ENCODE measurements at places on chromosomes 12 and 14.

DNA sequence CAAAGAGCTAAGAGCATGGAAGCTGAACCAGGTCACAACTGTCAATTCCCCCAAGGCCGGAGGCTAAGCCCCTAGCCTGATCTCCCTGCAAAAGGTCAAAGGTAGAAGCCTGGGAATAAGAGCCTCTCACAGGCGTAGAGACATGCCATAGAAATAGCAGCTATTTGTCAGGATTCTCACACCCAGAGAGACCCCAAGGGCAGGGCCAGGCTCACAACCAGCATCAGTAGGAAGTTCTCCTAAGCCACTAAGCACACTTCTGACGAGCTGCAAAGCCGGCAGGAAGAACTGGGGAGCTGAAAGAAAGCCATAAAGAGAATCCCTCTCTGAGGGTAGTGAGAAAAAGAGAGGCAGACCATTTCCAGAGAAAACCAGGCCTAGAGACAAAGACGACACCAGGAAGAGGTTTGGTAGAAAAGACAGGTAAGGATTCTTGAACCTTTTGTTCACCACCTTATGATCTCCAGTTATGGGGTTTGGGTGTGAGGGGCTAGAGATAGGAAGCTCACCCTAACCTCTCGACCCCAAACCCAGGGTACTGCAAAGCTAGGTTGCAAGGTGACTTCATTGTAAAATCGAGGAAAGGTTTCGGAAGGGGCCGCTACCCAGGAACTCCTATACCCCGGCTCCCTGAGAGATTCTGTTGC is 1.0 kb downstream of the SMARCC2 start:
- DNase-seq: peak; percentile 12

- no peak for DNase-seq
Observed at GRCh38 chr14:94728950-94729349, 41.0 kb downstream of the GSC start.

- no peak for DNase-seq
Observed at GRCh38 chr12:124157406-124157805, 137.5 kb upstream of the RFLNA start.

GRCh38 chr14:96803958-96804357 is 6.8 kb downstream of the VRK1 start:
- DNase-seq: no peak

- DNase-seq: no peak
Observed at GRCh38 chr12:113151655-113152054, 2.1 kb downstream of the CFAP73 start.

- peak; percentile 65 for DNase-seq
Observed at GRCh38 chr12:4526923-4527546, 11.7 kb upstream of the RAD51AP1 start.

GRCh38 chr12:114340231-114340630 is 65.7 kb downstream of the TBX5 start:
- DNase-seq: no peak

DNA sequence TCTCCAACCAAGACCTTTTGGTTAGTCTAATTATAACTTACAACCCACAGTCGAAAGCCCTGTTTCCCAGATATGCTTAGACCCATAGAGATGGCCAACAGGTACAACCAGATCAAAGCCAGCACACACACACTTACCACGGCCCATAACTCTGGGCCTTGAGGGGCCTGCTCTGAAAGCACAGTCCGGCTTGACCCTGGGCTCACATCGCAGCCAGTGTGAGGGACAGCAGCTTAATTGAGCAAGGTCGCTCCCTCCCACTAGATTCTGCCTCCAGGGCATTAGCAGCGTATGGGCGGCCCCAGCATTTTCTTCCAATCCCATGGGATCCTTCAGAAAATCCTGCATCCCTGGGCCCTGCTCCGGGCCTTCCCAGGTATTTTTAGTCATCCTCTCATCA is 157.4 kb upstream of the FKBP4 start:
- DNase-seq: no peak
